ENCODE measurements at places on chromosomes 2 and 18.
A peak's percentile ranks its signal among the peaks of the same experiment; 100 is the strongest.

GRCh38 chr2:101160454-101160853 is 9.3 kb upstream of the TBC1D8 start:
- DNase-seq, result peak; percentile 61

DNA sequence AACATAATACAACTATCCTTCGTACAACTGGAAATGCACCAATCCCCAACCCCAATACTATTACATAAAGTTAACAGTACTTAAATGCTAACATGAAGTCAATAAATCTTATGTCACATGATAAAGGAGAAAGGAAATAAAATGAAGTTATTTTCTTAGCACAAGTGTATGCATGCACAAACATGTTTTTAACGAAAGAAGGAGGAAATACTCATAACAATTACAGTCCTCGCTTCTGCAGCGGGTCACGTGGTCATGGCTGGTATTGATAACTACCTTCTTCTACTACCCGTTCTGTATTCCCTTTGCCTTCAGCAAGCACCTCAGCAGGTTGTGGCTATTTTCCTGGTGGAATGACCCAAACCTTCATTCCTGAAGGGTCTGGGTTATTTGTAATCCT is 51.7 kb downstream of the PSMG2 start:
- DNase-seq, result no peak

DNA sequence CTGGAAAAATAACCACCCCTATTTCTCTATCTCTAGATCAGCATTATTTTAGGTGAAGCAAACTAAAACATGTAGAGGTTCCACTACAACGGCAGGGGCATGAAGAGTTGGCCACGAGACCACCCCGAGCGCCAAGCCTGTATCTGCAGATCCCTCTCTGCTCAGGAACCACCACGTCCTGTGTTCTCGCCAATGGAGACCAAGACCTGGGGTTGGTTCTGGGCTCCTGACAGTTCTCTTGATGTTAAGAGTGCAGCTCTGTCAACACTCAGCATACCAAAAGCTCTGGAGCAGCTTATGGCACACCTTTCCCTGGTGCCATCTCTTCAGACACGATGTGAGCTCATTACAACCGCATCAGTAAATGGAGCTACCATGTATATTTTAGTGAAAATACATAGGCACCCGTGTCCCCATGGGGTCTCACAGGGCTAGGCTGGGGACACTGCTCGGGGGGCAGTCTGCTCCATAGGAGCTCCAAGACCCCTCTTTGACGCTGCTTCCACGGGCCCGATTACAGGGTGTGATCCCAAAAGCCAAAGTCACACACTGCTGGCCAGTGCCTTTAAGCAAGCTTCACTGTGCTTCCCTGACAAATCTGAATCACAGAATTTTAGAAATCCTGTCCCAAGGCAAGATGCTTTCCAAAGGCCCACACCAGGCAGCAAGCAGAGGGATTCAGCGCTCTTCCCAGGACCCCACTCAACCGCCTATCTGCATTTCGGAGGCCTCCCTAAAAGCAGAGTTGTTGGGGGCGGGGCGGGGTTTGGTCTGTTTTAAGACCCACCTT is 72.2 kb downstream of the EMILIN2 start:
- DNase-seq, result no peak

DNA sequence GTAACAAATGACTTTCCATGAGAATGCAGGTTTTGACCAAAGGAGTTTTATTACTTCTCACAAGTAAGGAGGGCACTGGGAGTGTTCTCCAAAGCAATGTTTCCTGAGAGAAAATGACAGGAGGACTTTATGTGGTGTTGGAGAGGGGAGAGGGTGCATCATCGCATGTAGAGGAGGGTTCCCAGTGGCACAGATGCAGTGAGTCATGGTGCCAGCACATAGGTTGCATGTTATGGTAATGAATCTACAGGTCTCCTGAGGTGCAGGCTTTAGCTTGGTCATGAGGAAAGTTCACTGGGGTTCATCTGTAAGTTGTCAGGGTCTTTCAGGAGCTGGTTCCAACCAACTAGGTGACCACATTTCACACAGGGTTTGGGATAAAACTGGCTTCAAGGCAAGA is 30.4 kb downstream of the NAT8 start:
- DNase-seq, result no peak

GRCh38 chr2:6845903-6846302 is 19.8 kb downstream of the CMPK2 start:
- DNase-seq, result no peak
